ENCODE measurements at places on chromosomes 6 and 20. TPM values are rescaled to one million over a fixed set of nuclear protein-coding genes. Genes with fewer than 3 reads are reported as not detected.

Gene NKAIN2
- total RNA-seq: not detected

Gene SMIM26
- total RNA-seq: 64.7 TPM

Gene NQO2
- 38.4 TPM for total RNA-seq

Gene OR2H1
- total RNA-seq: not detected

Gene CCR6
- total RNA-seq: 20.0 TPM

Gene SLC4A11
- 1.6 TPM for total RNA-seq

Gene AGER
- total RNA-seq: 27.6 TPM

Gene PPIL6
- not detected for total RNA-seq

Gene C20orf202
- not detected for total RNA-seq

Gene VSTM2L
- 0.20 TPM for total RNA-seq

Gene CDH26
- total RNA-seq: 0.53 TPM

All from activated CD4-positive, alpha-beta memory T cell treated with anti-CD3 and anti-CD28 coated beads, Interleukin-2, amount 10 ng/mL, durations not matched to agents 7 days and 5 days (primary cell).